ENCODE measurements at places on chromosomes 1 and 21.
A peak's percentile ranks its signal among the peaks of the same experiment; 100 is the strongest.

GRCh38 chr1:84386716-84387479 is 11.4 kb upstream of the DNASE2B start:
- no peak for DNase-seq

- DNase-seq = no peak
Measured at GRCh38 chr1:147062956-147063355, 109.3 kb downstream of the PRKAB2 start.

- no peak for DNase-seq
Measured at GRCh38 chr1:18734001-18734400, 103.4 kb downstream of the PAX7 start.

DNA sequence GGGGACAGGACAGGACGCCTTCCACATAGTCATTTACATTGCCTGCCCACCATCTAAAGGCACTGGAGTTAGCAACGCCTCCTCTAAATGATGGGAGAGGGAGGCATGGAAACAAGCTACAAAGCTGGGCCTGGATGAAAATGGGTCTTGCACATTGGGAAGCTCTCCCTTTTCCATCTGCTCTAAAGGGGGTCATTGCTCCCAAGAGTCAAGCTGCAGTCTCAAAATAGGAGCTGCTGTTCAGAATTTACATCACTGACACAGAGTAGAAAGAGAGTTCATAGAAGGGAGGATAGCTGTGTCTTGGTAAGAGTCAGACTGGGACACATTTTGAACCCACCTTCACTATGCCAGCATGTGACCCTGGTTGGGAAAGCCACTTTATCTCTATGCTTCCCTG is 26.6 kb downstream of the RCSD1 start:
- DNase-seq = no peak

DNA sequence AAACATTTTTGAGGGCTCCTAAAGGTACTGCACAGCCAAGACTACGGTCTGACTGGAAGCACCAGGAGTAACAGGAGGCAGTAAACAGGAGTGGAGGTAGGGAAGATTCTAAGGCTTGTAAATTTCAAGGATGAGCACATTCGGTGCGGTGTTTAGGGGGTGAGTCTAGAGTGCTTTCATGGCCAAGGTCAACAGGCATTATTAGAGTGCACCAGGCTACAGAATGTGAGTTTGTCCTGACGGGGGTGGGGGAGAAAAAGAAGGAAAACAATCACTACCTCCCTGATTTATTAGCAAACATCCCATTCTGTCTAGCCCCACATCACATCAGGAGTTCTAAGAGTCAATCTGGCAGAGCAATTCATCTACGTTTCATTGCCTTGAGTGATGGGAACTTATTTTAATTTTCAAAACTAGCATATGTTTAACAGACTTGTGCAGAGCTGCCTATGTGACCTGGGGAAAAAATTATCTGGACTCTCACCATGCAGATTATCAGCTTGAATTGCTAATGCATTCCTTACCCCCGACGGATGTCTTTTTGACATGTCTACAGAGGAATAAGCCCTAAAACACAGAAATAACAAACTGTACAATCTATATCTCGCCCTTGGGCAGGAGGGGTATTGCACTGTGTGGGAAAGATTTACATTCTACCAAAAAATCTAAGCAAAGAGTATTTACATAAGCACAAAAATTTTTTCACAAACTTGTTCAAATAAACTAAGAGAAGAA is 45.0 kb downstream of the APP start:
- no peak for DNase-seq

GRCh38 chr1:159991513-159991912 is 37.5 kb upstream of the SLAMF9 start:
- peak; percentile 17 for DNase-seq

- DNase-seq = no peak
Measured at GRCh38 chr1:44696789-44697345, 22.4 kb downstream of the ARMH1 start.

DNA sequence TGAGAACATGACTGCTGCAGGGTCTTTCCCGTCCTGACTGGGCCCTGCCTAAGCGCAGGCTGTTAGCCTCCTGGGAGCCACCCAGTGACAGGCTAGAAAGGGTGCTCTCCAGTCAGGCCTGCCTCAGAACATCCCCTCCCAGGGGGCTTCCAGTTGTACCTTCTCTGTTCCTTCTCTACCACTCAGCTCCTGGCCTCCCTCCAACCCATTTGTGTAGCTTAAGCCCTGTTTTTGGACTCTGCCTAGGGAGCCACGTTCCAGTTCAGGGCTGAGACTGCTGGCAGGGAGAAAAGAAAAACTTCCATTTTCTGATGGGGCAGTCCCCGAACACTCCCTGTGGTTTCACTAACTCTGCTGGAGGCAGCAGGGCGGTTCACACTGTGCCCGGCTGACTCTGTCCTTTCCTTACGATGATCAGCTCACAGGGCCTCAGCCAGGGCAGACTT is 15.3 kb upstream of the POU3F1 start:
- DNase-seq = no peak

GRCh38 chr1:19664453-19665185 is at the start of gene HTR6:
Gene HTR6 (plus strand): TSS chr1:19664875. CDS start chr1:19665754, 879 bp downstream.
- DNase-seq = no peak

GRCh38 chr1:33001282-33001681 is 35.4 kb downstream of the AK2 start:
- no peak for DNase-seq

GRCh38 chr1:21117159-21117558 is 59.5 kb downstream of the EIF4G3 start:
- DNase-seq = no peak

DNA sequence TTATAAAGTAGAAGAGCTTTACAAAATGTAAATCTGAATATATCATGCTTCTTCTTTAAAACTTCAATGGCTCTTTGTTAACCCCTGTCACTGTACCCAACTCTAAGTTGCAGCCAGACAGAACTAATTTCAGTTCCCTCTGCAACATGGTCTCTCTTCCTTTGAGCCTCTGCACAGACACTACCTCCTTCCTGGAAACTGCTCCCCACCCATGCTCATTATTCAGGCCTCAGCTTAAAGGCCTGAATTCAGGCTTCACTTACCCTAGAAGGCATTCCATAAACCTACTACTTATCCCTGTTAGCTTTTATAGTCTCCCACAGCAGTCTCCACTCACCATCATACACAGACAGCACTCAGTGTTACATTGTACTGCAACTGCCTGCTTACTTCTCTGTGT is 2.6 kb upstream of the EEIG2 start:
- no peak for DNase-seq

DNA sequence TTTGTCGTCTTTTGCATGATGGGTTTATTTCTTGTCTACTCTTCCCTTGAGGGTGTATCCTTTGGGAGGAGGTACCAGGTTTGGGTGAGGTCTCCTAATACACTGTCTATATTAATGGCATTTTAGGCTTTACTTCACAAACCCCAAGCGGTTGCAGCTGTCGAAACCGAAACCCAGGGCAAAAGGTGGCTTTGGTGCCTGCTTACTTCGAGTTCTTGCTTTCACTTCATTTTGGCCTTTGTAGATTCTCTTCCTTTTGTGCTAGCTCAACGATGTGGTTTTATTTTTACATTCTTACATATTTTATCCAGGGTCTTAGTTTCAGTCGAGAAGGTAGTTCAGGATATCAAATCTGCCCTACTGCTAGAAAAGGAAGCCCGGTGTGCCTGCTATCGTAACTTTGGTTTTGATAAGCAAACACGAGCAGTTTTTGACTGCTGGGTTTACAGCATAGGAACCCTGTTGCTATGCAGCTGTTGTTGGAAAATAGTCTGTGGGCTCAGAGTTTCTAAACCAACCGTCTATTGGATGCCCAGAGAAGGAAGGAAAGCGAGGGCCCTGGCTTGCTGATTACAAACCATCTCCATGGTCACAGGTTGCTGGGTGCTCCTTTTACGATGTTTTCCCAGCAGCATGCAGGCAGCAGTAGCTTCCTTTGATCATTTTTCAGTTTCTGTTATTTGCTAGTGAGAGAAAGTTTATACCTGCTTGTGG is 9.8 kb upstream of the TSPAN2 start:
- DNase-seq = peak; percentile 52

GRCh38 chr1:43879414-43879813 is 54.2 kb upstream of the ARTN start:
- DNase-seq = peak; percentile 72

DNA sequence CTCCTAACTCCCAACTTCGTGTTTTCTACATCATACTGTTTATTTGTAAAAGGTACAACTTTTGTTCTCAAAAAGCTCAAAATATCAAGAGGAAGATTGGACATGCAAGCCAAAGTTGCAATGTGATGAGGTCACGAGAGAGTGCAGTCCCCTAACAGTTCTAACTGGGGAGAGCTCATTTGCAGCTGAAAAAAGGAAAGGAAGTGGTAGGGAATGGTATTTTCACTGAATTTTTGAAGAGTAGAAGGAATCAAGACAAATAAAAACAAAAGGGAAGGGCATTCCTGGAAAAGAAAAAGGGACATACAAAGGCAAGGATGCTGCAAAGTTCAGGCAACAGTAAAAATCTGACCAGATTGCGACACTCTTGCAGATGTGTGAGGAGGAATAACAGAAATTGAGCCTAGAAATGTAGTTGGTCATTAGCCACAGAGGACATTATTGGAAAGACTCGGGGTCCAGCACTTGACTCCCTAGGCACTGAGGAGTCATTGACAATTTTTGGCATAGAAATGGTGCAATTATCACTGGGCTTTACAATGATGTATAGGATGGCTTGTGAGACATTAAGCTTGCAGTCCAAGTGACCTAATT is 67.9 kb downstream of the TBX15 start:
- no peak for DNase-seq

DNA sequence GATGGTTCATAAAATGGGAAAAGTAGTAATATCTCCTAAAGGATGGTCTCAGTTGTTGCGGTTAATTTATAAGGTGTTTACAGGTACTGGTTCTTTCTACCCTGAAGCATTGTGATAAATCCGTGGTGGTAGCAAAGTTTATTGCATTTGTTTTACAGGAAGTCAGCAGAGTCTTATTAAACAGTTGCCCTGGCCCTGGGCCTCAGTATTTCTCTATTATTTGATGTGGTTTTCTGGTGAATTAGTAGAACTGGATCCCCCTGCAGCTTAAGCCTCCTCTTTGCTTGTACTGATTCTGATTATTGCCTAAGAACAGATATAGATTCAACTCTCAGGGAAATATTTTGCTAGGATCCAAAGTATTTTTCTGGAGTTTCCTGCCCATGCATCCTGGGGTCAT is 76.4 kb upstream of the CD55 start:
- no peak for DNase-seq

DNA sequence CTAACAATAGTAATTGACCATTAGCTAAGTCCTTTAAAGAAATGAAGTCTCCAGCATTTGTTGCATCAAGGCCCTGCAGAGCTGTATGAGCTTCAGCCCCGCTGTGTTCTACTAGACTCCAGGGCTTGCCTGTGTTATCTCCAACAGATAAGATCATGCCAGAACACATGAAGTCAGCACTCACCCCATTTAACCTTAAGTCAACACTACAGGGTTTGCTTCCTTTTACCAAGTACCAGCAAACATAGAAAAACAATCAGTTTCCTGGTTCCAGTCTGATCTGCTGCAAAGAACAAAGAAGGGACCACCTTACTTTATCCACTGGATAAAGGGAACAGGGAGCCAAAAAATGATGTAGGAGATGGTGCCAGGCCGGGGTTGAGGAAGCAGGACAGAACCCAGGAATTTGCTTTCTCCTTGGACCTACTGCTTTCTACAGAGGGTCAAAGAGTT is 41.3 kb upstream of the ENAH start:
- DNase-seq = no peak

- DNase-seq = no peak
Measured at GRCh38 chr21:45590726-45591618, 48.7 kb upstream of the SLC19A1 start.

- no peak for DNase-seq
Measured at GRCh38 chr1:181061891-181062835, 26.3 kb upstream of the IER5 start.

GRCh38 chr1:147640553-147641165 is 29.7 kb downstream of the ACP6 start:
- DNase-seq = peak; percentile 83

- no peak for DNase-seq
Measured at GRCh38 chr1:45820173-45820572, 16.8 kb downstream of the MAST2 start.

DNA sequence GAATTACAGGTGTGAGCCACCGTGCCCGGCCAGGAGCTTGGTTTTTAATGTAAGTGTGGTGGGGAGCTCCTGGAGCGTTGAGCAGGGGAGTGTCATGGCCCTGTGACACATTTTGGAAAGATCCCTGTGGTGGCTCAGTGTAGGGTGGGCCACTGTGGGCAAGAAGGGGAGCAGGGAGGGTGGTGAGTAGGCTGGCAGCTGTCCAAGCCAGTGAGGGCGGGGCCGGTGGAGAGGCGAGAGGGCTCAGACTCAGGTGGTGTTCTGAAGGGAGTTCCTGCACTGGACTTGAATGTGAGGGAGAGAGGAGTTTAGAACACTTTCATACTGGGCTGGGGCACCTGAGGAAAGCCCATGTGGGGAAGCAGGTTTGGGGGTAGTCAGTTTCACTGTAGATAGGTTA is 3.1 kb upstream of the EVA1B start:
- no peak for DNase-seq

DNA sequence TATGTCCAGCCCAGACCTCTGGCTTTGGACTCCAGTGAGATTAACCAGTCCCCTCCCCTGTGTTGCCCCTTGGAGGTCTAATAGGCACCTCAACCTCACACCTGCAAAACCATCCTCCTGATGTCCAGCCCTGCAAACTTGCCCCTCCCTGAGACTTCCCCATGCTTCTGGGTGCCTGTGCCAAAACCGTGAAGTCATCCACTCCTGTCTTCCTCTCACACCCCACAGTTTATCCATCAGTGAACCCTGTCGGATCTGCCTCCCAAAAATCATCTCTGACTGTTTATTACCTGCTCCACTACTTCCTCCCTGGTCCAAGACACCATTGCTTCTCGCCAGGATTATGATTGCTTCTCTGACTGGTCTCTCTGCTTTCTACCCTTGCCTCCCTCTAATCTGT is 31.7 kb upstream of the PADI1 start:
- no peak for DNase-seq

GRCh38 chr1:213745451-213745850 is 242.3 kb upstream of the PROX1 start:
- DNase-seq = no peak

DNA sequence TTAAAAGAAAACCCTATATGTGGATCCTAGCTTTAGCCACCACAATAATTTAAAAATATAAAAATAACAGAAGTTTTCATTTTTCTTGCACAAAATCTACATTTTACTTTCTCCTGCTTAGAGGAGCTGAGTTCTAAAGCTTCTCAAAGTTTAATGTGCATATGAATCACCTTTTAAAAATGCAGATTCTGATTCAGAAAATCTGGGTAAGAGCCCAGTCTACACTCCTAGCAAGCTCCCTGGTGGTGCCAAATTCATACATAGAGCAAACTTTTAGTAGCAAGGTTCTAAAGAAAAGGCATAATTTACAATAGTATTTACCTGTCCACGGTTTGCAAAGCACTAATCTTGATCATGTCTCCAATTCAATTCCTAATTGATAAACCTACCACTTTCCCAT is 19.3 kb downstream of the RSBN1 start:
- DNase-seq = peak; percentile 63

- DNase-seq = peak; percentile 51
Measured at GRCh38 chr21:31731056-31731856, 662 bp downstream of the SCAF4 start.

- peak; percentile 55 for DNase-seq
Measured at GRCh38 chr1:23664837-23665795, 26.5 kb upstream of the RPL11 start.

- DNase-seq = no peak
Measured at GRCh38 chr1:152878042-152878441, at the start of gene SMCP. Gene SMCP (plus strand): TSS chr1:152878322. CDS start chr1:152884423, 6,101 bp downstream.

All from AG08395 (cell line).